ENCODE measurements at places on chromosomes 5 and 9. TPM values are rescaled to one million over a fixed set of nuclear protein-coding genes. Genes with fewer than 3 reads are reported as not detected.

BHMT gene
- total RNA-seq: 0.41 TPM

DPYSL3 gene
- 208 TPM for total RNA-seq

GRCh38 chr9:135179976-135180375 is 92.5 kb downstream of the OLFM1 start:
- H3K4me1 ChIP-seq: peaks cover 12% of the 10 kb centered on the region
- H3K27me3 ChIP-seq: no peaks in the 10 kb centered on the region
- H3K36me3 ChIP-seq: no peaks in the 10 kb centered on the region
- H3K27ac ChIP-seq: no peak overlapping the region
- DNase-seq: no peak

DNA sequence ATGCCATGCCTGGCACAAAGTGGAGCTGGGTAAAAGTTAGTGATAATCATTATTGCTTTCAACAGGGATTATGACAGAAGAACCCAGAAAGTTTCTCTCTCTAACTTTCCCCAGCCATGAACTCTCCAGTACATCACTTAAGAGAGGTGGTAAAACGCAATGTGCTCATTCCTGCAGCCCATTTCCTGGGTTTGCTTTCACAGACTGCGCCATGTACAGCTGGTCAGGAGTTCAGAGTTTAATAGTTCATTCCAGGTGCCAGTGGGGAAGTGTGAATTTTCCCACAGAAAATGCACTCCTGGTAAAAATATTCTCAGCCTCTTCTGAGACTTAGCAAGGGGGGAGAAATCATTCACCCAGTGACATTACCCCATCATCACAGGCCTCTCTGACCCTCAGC is 35.5 kb downstream of the ADAM19 start:
- H3K27me3 ChIP-seq: no peaks in the 10 kb centered on the region
- H3K36me3 ChIP-seq: peaks cover 8% of the 10 kb centered on the region
- H3K27ac ChIP-seq: peak overlapping the region; percentile 84
- H3K4me1 ChIP-seq: no peaks in the 10 kb centered on the region
- no peak overlapping the region for H3K4me3 ChIP-seq

ZBTB34 gene
- total RNA-seq: 8.9 TPM

GRCh38 chr9:98488571-98489312 is 220.0 kb downstream of the GABBR2 start:
- H3K27me3 ChIP-seq: peaks cover 6% of the 10 kb centered on the region
- H3K27ac ChIP-seq: no peak overlapping the region
- no peak for DNase-seq
- H3K4me3 ChIP-seq: no peak overlapping the region
- no peaks in the 10 kb centered on the region for H3K36me3 ChIP-seq
- no peaks in the 10 kb centered on the region for H3K4me1 ChIP-seq

- H3K4me3 ChIP-seq: no peak overlapping the region
- H3K27me3 ChIP-seq: no peaks in the 10 kb centered on the region
- DNase-seq: no peak
Measured at GRCh38 chr9:115943431-115944165, 210.0 kb upstream of the PAPPA start.

GRCh38 chr9:36398745-36399144 is 1.3 kb downstream of the RNF38 start:
- H3K36me3 ChIP-seq: no peaks in the 10 kb centered on the region
- no peak for DNase-seq
- peaks cover 42% of the 10 kb centered on the region for H3K4me1 ChIP-seq
- no peak overlapping the region for H3K4me3 ChIP-seq
- H3K27ac ChIP-seq: peak overlapping the region; percentile 95

DNA sequence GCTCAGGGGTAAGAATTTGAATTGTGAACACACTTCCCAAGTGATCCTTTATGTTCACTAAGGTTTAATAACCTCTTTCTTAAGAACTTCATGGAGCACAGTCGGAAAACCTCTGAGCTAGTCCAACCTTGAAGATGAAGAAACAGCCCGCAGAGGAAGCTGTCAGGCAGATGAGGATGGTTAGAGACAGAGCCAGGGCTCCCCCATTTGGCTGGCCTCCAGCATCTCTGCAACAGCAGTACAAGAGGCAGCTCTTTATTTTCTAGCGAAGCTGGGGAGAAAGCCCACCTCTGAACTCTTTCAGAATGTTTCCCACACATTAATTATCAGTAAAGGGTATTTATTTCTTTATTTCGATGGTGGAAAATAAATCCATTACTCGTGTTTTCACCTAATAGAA is 350.8 kb downstream of the DMRT2 start:
- no peak for DNase-seq
- no peak overlapping the region for H3K4me3 ChIP-seq
- H3K36me3 ChIP-seq: no peaks in the 10 kb centered on the region
- H3K27me3 ChIP-seq: no peaks in the 10 kb centered on the region
- no peaks in the 10 kb centered on the region for H3K4me1 ChIP-seq
- no peak overlapping the region for H3K27ac ChIP-seq

GRCh38 chr9:130835441-130836298 is 616 bp downstream of the ABL1 start:
- H3K27ac ChIP-seq: peak overlapping the region; percentile 89
- no peaks in the 10 kb centered on the region for H3K36me3 ChIP-seq
- peak; percentile 79 for DNase-seq
- no peaks in the 10 kb centered on the region for H3K27me3 ChIP-seq
- peaks cover 66% of the 10 kb centered on the region for H3K4me1 ChIP-seq

DNA sequence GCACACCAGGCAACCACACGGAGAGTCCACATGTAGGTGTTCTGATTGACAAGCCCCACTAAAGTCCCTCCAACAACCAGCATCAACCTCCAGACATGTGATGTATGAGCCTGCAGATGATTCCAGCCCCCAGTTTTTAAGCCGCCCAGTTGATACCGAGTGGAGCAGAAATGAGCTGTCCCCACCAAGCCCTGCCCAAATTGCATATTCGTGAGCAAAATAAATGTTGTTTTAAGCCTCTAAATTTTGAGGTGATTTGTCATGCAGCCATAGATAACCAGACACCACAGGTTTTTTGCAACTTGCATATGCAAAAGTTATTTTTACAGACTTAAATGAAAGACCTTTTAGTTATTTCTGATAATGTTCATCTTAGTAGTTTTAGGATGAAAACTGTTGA is 187.7 kb downstream of the PIK3R1 start:
- H3K36me3 ChIP-seq: no peaks in the 10 kb centered on the region
- no peak overlapping the region for H3K4me3 ChIP-seq
- DNase-seq: no peak
- H3K27me3 ChIP-seq: no peaks in the 10 kb centered on the region
- H3K27ac ChIP-seq: no peak overlapping the region
- no peaks in the 10 kb centered on the region for H3K4me1 ChIP-seq

ZDHHC11 gene
- 4.3 TPM for total RNA-seq

GRCh38 chr9:95024097-95024671 is 293.3 kb downstream of the FANCC start:
- H3K4me1 ChIP-seq: peaks cover 91% of the 10 kb centered on the region
- H3K27me3 ChIP-seq: no peaks in the 10 kb centered on the region
- peak overlapping the region; percentile 99 for H3K27ac ChIP-seq
- H3K36me3 ChIP-seq: no peaks in the 10 kb centered on the region
- DNase-seq: no peak

DNA sequence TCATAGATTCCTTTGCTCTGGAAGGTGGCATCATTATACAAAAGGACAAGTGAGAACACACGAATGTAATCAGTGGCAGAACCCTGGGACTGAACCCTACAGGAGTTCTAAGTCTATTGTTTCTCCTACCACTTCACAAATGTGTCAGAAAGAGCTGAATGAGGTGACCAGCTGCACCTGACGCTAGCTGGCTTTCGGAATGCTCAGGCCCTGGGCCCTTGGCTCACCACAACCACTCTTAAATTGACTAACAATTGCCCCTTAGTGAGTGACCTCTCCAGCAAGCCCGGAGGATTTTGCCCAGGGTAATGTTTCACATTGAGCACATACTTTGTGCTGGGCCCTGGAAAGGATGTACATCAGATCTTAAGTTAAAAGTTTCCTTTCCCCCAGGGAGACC is 41.2 kb upstream of the ABCA1 start:
- no peaks in the 10 kb centered on the region for H3K27me3 ChIP-seq
- H3K4me1 ChIP-seq: peaks cover 31% of the 10 kb centered on the region
- H3K36me3 ChIP-seq: no peaks in the 10 kb centered on the region
- H3K4me3 ChIP-seq: peak overlapping the region; percentile 74
- H3K27ac ChIP-seq: peak overlapping the region; percentile 91

- no peak overlapping the region for H3K27ac ChIP-seq
- peak; percentile 40 for DNase-seq
- peaks cover 5% of the 10 kb centered on the region for H3K27me3 ChIP-seq
- no peak overlapping the region for H3K4me3 ChIP-seq
- peaks cover 23% of the 10 kb centered on the region for H3K4me1 ChIP-seq
Measured at GRCh38 chr9:135214706-135215105, 127.2 kb downstream of the OLFM1 start.

PDLIM4 gene
- total RNA-seq: 38.2 TPM

DNA sequence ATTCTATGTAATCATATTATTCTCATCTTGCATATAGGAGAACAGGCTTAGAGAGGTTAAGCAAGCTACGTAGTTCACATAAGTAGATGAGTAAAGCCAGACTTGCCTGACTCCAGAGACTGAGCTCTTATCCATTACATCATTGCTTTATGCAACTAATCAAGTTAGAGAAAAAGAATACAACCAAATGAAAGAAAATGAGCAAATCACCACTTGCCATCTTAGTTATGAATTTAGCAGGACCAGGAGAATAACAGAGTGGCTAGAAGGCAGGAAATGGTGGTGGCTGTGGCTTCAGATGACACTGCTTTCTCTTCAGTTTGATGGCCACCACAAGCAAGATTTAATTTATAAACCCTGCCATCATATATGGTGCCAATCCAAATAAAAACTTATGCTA is 26.6 kb downstream of the POC5 start:
- H3K27ac ChIP-seq: no peak overlapping the region
- H3K4me1 ChIP-seq: no peaks in the 10 kb centered on the region
- DNase-seq: no peak
- H3K36me3 ChIP-seq: peaks cover 7% of the 10 kb centered on the region
- H3K27me3 ChIP-seq: no peaks in the 10 kb centered on the region

DNA sequence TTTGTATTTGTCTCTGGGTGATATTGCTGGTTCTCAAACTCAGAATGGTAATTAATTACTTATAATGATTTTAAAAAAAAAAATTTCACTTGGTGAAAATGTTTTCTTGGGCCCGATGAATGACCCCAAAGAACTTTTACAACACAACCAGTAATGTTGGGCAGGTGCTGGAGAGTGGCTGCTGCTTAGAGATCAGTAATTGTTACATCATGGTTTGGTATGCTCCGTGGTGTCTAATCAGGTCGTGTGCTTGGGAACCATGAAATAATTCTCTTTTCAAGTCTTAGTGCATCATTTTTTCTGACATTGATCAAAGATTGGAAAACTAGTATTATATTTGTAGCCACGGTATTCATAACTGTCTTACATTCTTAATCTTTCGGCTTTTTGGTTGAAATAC is 29.3 kb downstream of the PCBD2 start:
- no peak for DNase-seq
- no peaks in the 10 kb centered on the region for H3K36me3 ChIP-seq
- no peak overlapping the region for H3K4me3 ChIP-seq
- H3K27ac ChIP-seq: no peak overlapping the region

- DNase-seq: no peak
- H3K4me3 ChIP-seq: no peak overlapping the region
- H3K36me3 ChIP-seq: peaks cover 70% of the 10 kb centered on the region
- H3K4me1 ChIP-seq: no peaks in the 10 kb centered on the region
Measured at GRCh38 chr5:80793354-80793753, 138.6 kb upstream of the DHFR start.
